ENCODE measurements at places on chromosomes 12 and 14.
A peak's percentile ranks its signal among the peaks of the same experiment; 100 is the strongest.

GRCh38 chr14:52366796-52367315 is 52.7 kb downstream of the PTGER2 start:
- DNase-seq: no peak

- no peak for DNase-seq
These were observed 17.9 kb upstream of the RAB3IP start for GRCh38 chr12:69720750-69721149.

DNA sequence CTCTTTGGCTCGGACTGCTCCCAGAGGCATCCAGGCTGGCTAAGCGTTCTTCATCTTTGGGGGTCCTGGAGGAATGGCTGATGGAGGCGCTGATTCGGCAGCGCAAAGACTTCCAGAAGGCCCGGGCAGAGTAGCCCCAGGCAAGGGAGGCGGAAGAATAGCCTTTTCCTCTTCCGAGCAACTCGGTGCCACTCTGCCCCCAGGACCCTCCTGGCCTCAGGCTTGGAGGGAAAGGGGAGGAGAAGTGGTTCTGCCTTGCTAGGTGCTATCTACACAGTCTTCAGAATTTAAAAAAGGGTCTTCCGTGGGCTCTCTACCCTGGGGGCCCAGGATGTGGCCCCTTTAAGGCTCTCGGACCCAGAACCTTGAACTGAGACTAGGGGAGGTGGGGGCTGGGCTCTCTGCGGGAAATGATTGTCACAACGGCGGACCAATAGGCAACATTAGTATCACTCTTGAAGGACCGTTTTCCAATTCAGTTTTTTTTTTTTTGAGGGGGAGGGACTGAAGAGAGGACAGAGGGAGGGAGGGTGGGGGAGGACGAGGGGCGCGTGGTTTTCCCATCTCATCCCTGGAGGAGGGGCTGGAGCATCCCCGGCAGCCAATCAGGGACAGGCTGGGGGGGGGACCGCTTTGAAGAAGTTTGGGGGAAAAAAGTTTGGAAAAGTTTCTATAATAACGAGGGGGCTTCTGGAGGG is at the start of gene NFATC4:
NFATC4 (plus strand) TSS at position 671 of the 698 bp plus-strand sequence. CDS start 157 bp downstream, outside the sequence.
- DNase-seq: peak; percentile 90

- DNase-seq: no peak
These were observed 4.8 kb downstream of the USP44 start for GRCh38 chr12:95546491-95546813.

GRCh38 chr12:128969480-128970055 is 116.3 kb downstream of the GLT1D1 start:
- DNase-seq: peak; percentile 92

DNA sequence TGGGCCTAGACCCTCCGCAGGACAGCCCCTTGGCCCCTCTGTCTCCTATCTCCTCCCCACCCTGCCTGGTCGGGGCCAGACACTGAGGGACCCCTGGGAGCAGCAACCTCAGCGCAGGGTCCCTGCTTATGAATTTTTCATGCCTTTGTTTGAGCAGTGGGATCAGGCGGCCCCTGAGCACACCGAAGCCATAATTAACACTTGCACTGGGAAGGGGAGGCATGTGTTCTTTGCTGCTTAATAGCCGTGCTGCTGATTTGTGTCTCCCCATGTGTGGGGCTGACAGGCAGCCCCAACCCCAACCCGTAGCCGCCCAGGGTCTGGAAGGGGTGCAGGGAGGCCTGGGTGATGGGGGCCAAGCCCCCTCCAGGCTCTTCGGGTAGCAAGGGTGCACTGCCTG is 52.7 kb downstream of the FBRSL1 start:
- DNase-seq: no peak

DNA sequence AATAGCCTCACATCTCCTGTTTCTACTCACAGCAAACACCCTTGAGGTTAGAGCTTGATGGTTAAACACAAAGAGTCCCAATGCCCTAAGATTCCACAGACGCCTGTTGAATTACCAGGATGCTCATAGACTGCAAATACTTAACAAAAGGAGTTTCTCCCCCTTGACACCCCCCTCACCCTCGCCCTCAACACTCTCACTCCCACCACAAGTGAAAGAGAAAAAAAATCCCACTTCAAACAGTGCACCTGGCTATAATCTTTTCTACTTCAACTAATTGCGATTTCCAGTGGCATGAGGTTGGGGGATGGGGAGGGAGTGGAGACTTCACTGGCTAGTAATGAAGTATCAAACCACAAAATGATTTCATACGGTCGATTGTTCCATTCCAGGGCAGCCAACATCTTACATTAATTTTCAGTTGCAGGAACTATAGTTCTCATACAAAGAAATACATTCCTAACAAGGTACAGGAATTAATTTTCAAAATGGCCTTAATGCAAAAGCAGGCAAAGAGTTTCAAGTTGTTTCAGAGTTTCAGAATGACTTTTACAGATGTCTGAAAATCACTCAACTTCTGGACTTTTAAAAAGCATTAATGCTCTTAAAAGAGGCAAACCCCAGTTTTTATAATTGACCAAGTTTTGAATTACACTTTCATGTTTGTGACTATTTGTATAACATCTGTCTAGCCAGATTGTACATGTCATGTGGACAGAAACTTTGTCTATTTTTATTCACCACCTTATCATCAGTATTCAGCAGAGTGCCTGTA is 390.7 kb downstream of the C12orf75 start:
- no peak for DNase-seq

- no peak for DNase-seq
These were observed 247.9 kb upstream of the RTL1 start for GRCh38 chr14:101151226-101151926.

DNA sequence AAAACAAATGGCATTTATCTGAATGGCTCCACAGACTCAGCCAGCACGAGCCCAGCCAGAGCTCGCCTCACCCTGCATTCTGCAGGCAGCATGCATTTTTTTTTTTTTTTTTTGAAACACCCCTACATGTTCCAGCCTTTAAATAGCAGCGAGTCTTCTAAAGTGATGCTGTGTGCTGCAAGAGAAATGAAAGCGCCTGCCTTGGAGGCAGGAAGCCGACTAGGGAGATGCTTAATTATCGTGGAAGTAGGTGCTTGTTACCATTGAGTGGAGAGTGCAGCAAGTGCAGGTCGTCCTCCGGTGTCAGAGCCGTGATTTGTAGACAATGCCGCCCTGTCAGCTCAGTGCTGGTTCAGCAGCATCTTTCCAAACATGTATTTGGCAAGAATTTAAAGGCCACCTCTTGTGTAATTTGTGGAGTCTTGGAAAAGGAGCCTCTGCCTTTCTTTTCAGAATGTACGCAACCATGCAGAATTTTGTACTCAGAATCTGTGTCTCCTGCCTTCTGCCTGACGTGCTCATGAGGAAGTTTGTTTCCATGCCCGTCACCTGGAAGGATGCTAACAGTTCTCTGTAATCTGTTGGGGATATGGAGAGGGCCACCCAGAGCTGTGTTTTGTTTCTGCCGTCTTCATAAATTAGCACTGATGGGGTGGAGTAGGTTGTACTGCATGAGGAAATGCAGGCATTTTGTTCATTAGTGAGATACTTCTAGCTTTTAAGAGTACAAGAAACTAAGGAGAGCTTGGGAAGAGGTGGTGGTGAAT is 345.9 kb upstream of the RGS6 start:
- no peak for DNase-seq

- no peak for DNase-seq
These were observed 258.4 kb upstream of the SFSWAP start for GRCh38 chr12:131452444-131452860.

DNA sequence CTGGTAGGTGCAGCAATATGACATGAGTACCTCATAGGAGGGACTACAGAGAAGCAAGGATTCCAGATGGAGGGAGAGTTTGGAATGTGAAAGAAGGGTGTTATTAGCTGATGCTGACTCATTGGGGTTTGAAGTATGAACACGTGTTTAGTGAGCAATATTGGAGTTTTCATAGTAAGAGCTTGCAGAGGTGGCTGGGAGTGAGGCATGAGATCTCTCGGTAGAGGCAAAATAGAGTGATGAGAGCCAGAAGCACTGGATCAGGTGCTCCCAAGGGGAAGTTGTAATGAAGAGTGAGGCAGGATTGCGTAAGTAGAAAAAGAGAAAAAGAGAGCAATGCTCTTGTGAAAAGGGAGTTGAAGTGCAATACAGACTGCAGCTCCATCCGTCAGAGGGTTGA is 42.1 kb downstream of the MGST1 start:
- no peak for DNase-seq

DNA sequence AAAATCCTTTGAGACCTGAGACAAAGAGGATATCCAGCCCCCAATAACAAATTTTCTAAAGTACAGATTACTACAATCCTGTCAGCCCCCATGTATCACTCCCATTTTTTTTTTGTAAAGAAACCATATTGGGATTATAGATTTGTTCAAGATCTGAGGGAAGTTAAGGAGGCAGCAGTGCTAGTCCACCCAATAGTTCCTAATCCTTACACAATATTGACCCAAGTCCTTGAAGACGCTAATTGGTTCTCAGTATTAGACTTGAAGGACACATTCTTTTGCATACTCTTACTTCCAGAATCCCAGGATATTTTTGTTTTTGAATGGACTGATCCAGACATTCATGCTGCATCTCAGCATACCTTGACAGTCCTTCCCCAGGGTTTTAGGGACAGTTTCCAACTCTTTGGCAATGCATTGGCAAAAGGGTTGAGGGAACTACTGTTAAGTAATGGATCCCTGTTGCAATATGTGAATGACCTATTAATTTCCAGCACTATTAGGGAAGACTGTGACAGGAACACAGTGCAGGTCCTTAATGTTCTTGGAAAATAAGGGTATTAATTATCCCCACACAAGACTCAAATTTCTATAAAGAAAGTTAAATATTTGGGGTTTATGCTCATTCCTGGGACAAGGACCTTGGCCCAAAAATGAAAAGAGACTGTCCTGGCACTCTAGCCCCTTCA is 1519.5 kb upstream of the SEL1L start:
- no peak for DNase-seq

- DNase-seq: peak; percentile 92
These were observed 125.9 kb downstream of the CALM1 start for GRCh38 chr14:90522571-90523191.

Data from NCI-H1092 (cell line).